Inflammatory macrophage (primary cell): ENCODE measurements at places on chromosomes 4 and X.

- peak; percentile 32 for DNase-seq
These were observed 14.4 kb upstream of the FAM9A start for GRCh38 chrX:8815460-8816065.

DNA sequence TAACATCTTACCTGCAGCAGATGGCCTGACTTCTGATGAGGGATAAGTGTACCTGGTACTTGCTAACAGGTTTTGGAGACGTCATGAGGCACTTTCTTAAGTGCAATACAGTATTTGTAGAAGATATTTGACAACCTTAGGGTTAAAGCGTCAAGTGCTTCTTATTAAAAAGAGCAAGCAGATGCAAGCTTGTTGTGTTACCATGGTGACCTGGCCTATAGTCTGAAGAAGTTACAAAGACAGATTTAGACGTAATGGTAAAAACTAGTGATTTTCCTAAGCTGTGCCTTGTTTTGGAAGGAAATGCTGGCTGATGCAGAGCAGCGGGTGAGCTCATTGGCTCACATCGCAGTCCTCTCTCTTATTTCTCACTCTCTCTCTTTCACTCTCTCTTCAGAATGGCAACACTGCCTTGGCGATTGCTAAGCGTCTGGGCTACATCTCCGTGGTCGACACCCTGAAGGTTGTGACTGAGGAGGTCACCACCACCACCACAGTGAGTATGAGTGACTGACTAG is 243.6 kb downstream of the ANK2 start:
- DNase-seq: no peak

- DNase-seq: no peak
These were observed 300.9 kb downstream of the BCOR start for GRCh38 chrX:39796856-39797255.

DNA sequence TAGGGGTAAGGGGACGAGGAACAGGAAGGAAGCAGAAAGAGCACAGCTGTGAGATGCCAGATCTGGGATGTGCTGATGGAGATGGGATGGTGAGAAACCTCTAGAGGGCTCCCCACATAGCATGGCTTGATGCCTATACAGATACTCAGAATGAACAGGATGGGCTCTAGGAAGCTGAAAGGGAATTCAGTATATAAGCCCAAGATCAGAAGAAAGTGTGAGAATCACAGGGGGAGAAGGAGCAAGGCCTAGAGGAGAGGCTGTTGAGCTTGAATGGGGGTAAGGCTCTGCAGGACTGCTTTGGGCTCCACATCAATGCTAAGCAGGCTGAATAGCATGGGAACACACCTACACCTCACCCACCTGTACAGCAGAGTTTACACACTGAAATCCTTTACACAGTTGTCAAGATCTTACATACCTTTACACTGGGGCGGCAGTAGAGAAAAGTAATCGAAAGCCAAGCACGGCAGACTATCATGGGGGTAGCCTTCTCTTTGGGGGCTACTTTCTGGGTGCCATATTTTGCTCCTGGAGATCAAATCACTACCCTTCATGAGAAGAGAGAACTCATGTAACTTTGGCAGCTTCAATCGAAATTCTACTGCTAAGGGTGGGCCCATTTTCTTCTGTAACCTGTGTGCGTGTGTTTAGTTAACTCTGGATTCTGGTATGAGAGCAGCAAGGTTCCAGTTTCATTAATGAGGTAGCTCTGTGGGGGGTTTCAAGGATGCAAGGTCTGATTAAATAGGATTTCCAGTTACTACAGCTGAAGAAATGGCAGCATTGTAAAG is 30.6 kb downstream of the HOPX start:
- no peak for DNase-seq

DNA sequence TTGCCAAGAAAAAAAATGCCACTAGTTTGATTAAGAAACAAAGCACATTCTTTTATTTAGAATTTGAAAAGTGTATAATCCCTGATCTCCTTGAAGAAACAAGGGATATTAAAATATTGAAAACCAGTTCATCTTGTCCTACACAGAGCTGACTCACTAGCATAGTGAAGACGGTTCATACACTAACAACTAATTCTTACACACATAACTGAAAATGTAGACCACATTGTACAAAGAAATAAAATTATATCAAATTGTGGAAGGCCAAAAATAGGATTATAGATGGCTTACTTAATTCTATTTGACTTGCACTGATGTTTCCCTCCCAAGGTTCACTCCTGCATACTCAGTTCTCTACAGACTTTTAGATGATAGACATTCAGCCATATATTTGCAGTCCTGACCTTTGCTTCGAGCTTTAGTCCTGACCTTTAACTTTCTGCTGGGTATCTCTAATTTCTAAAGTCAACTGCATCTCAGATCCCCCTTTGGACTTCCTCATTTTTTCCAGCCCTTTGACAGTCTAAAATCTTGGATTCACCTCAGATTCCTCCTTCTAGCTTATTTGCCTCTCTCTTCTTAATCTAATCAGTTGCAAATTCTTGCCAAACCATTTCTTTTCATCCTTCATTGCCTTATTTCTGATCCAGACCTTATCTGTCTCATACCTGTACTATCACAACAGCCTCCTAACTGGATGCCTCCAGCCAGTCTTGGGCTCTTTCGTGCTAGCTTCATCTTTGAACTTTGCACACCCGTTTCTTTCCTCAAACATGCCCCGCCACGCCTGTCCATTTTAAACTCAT is 4.5 kb upstream of the WWC2 start:
- no peak for DNase-seq

- DNase-seq: peak; percentile 62
These were observed 167.5 kb upstream of the MAP3K15 start for GRCh38 chrX:19682712-19683331.

- peak; percentile 21 for DNase-seq
These were observed 149.6 kb downstream of the INPP4B start for GRCh38 chr4:142696334-142697122.
